ENCODE measurements at places on chromosomes 7 and 10.

- DNase-seq: no peak
Measured at GRCh38 chr7:158488181-158488971, 99.2 kb downstream of the PTPRN2 start.

GRCh38 chr7:138712652-138713051 lies 11.5 kb upstream of the SVOPL start:
- DNase-seq: no peak

DNA sequence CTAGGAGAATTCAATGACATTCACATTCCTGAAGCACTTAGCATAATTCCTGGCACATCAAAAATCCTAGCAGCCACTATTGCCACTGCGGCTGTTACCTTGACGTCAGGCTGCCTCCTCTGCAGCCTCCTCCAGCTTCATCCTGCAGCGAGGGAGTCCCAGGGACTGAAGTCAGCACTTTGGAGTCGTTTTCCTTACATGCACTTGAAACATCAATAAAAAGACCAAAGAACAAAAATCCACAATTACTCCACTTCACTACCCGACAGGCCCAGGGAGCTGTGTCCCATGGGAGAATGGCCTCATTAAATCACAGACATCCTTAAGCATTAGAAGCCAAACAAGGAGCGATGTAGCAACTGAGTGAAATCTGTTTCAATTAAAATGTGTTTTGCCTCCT lies 48.6 kb upstream of the NANOS1 start:
- DNase-seq: no peak

DNA sequence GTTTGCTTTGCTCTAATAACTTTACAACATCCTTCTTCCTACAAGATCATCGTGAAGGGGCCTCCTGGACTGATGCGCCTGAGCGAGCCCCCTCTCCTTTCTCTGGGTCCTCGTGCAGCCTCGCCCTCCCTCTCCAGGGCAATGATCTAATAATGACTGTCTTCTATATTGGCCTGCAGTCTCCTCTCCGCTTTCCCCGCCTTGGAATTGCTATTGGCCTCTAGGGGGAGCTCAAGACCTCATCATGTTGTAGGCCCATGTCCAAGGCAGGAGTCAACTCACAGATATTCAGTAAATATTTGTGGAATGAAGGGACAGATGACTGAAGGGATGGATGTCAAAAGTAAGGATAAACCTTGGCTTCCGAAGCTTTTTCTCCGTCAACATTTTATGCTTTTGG lies 1180.3 kb downstream of the TYW1 start:
- peak; percentile 31 for DNase-seq

DNA sequence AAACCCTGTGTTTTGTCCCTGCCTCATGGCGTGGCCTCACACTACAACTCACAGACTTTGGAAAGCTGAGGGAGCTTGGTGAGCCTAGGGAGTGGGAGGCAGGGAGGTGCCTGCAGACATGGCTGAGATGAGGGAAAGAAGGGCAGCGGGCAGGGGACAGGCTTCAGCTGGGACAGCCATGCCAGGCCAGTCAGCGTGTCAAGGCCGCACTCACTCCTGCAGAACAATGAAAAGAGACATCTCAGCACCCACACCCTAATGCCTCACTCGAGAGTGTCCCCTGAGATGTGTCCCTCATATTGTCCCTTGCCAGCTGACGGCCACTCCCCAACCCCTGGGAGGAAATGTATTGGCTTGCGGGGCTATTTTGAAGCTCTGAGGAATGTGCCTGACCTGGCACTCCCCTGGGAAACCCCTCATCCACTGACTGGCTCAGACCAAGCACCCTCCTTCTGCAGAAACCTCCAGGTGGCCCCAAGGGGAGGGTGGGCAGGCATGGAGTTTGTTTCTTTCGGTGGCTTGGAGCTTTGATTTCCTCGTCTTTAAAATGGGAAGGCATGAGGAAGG lies 31.6 kb downstream of the SH3PXD2A start:
- no peak for DNase-seq

- no peak for DNase-seq
Measured at GRCh38 chr7:139629392-139630082, 106.1 kb downstream of the CLEC2L start.

- DNase-seq: peak; percentile 20
Measured at GRCh38 chr7:116030651-116031276, at the start of gene TFEC. Gene TFEC, minus strand, starts transcription at chr7:116030763. Its CDS starts 46,322 bp downstream, at chr7:115984441.

DNA sequence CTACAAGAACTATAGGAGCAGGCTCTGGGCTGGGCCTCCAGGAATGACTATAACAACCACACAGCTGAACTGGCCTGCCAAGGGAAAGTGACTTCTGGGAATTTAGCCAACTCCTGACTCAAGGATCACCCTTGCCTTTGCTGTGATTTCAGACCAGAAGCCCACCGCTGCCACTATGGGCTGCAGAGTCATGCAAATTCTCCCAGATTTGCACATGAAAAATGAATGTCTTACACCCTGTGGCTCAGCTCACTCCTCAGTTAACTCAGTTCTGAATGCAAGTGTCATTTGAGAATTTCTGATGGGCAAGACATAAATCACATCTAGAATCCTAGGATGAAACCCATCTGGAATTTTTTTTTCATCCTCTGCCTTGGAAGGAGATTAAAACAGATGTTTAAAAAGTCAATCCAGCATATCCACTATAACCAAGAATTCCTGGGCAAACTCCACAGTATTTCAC lies 186.5 kb upstream of the BET1 start:
- peak; percentile 95 for DNase-seq

DNA sequence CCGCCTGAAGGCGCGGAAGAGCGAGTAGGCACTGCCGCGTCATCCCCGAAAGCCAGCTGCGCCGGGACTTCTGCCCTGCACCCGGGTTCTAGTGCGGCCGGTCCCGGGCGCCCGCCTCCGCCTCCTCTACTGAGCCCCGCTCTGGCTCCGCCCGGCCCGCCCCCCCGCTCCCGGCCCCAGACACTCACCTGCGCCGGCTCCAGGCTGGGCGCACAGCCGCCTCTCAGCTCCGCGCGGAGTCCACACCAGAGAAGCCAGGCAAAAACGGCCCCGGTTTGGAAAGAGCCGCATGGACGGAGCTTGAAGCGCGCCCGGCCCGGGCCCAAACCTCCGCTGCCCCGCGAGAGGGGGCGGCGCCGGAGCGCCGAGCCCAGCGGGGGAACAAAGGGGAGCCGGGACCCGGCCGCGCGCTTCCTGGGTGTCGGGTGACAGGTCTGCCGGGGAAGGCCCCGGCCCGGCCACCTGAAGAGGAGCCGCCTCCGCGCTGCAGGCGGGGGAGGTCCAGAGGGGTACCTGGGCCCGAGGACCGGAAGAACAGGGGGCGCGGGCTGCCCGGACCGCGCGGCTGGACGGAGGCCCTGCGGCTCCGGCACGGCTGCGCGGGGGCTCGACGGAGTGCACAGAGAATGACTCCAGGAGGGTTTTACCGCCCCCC lies 168.2 kb downstream of the NRF1 start:
- DNase-seq: peak; percentile 36

All from ELR (cell line).